ENCODE measurements at places on chromosomes 13 and 19.

DNA sequence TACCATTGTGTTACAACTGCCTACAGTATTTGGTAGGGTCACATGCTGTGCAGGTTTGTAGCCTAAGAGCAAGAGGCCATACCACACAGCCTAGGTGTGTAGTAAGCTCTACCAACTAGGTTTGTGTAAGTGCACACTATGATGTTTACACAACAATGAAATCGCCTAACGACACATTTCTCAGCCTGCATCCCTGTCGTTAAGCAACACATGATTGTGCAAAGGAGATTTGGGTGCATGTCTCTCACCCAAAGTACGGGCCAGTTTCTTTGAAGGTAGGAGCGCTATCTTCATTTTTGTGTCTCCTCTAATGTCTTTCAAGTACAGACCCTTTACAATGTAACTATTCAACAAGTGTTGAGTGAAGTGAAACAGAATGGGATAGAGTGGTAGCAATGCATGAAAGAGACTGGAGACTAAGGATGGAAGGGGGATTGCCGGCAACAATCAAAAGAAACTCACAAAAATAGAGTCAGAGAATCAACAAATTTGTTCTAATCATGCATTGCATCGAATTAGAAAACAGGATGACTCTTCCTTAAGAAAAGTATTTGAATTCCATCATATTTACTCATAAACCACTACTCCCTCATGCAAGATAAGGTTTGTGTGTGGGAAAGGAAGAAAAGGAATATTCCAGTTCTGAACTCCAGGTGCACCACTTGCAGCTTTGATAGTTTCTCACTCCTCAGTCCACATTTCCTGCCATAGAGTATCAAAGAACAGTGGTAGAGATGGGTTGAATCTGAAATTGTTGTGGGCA lies 60.2 kb upstream of the TNFRSF19 start:
- no peak for DNase-seq

DNA sequence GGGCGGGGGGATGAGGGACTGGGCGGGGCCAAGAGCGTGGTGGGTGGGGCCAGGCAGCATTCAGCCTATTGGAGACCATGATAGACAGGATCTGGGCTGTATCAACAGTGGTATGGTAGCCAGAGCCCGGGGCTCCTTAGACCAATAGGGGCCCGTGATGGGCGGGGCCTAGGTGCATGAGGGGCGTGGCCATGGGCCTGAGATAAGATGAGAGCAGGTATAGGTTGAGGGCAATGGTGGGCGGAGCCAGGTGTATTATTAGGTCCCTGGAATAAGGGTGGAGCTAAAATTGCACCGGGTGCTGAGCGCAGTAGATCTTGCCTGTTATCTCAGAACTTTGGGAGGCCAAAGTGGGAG lies 5.3 kb downstream of the ABCA7 start:
- DNase-seq, result peak; percentile 46

- DNase-seq, result no peak
These were observed 22.9 kb upstream of the FAM216B start for GRCh38 chr13:42758515-42758914.

DNA sequence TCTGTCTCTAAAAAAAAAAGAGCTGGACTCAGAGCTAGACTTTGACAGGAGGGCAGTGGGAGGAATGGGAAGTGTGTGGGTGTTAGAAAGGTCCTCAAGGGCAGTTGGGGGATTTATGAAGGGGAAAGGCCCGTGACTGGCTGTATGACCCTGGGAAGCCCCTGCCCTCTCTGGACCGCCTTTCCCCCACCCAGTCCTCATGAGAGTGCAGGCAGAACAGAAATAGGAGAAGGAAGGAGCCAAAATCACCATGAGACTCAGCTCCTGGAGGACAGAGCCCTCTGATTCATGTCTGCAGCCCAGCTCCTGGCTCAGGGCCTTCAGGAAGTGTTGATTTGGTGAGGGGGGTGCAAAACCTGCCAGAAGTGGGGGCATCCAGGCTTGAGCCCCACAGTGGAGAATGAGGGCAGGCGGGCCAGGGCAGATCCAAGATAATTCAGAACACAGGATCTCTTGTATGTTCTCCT lies 8.7 kb upstream of the SMG9 start:
- no peak for DNase-seq

- DNase-seq, result no peak
These were observed 160.0 kb upstream of the ATXN8OS start for GRCh38 chr13:69947582-69947981.

All from activated CD4-positive, alpha-beta T cell treated with anti-CD3 and anti-CD28 coated beads for 4 hours (primary cell).